Myocyte (in vitro differentiated cells): ENCODE measurements at places on chromosomes 12 and 14.
A peak's percentile ranks its signal among the peaks of the same experiment; 100 is the strongest.

- no peak for DNase-seq
Measured at GRCh38 chr12:7161811-7162210, 27.7 kb upstream of the PEX5 start.

GRCh38 chr12:79897617-79898016, 37.3 kb downstream of the PPP1R12A start:
- DNase-seq = peak; percentile 64

DNA sequence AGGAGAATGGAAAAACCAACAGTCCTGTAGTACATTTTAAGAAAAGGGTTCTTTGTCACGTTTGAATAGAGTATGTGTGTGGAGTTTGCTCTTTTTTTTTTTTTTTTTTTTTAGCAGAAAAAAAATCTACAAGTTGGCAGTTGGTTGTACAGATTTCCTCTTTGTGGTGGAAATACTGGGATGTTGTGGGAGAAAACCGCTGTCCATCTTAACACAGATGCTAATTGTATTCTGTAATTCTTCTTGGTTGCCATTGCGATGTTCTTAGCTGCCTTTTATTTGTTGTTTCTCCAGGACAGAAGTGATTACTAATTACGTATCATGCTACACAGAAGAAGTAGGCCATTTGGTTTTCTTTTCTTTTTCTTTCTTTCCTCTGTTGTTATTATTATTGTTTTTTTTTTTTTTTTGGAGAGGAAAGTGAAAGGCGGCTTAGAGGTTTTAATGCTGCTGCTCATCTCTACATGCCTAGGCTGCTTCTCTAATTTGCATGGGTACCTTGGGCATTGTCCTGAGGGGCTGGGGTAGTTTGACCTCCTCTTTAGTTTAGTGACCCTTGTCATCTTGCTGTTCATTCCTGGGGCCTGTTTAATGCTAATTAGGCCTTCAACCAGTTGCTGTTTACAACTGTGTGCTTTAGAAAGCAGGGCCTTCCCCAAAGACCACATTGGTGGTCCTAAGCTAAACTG, 94.7 kb downstream of the TMTC2 start:
- DNase-seq = no peak

DNA sequence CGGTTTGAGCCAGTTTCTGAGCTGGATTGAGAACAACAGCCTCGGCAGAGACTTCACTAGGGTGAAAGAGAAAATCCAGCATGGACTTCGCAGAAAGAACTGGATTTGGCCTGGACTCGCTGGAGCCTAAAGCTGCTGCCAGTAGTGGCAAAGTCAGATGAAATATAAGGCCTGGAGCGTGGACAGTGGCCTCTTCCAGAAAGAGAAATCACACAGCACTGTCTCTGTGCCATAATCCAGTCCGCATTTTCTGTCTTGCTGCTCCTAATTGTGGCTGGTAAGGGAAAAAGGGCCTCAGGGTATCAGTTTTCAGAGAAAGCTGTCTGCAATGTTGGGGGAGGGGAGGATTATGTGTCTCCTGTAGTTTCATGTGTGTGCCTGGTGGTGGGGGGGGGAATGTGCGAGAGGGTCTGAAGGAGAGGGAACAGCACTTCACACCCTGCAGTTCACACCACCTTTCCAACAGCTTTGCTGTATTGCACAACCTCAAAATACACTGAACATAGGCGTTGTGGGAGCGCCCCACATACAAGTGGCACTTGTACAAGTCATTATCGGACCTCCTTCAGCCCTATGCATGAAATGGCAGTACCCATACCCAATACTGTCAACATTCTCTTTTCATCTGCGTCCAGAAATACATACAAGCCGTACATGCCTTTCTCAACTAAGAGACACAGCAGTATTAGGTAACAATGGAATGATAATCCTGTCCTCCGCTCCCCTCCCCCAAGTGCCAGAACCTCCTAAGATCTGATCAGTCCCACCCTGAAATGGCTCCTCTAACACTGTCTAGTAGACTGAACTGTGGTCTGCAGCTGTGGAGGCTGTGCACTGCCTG, 107.5 kb upstream of the ATF7IP start:
- peak; percentile 99 for DNase-seq

DNA sequence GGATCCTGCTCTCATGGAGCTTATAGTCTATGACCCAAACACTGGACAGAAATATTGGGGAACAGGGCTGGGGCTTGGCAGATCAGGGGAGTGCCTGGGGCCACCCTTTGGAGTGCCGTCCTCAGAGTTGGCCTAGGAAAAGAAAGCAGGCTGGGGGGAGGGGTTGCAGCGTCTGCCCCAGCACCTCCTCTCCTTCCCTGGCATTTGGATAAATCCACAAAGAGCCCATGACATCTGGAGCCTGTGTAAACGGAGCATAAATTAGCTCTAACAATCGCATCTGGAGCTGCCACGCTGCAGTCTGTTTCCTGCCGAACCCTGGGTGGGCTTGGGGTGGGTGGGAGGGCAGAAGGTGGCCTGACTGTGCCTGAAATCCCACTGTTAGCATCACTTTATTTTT, 63.8 kb downstream of the MVK start:
- no peak for DNase-seq

- DNase-seq = peak; percentile 51
Measured at GRCh38 chr12:49909826-49910225, 6.1 kb upstream of the FAIM2 start.

DNA sequence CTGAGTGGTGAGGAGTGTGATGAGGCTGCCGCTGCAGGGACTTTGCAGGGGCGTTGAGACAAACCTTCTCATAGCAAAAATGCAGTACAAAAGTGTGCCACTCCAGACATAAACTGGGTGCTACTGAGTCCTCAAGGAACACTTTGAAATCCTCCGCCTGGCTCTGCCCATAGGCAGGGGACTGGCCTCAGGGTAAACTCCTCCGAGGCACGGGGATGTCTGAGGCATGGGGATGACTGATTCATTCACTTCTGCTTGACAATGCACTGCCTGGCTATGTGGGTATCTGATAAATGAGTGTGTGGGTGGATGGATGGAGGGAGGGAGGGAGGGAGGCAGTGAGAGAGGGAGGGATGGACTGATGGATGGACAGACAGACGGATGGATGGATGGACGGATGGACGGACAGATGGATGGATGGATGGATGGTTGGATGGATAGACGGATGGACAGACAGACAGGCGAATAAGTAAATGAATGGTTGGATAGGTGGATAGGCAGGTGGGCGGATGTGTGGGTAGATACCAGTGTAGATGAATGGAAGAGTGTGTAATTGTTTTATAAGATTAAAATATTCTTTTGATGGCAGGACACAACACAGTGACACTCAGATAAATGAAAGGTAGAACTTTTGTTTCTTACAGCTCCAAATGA, 2.1 kb upstream of the BDKRB2 start:
- DNase-seq = no peak

DNA sequence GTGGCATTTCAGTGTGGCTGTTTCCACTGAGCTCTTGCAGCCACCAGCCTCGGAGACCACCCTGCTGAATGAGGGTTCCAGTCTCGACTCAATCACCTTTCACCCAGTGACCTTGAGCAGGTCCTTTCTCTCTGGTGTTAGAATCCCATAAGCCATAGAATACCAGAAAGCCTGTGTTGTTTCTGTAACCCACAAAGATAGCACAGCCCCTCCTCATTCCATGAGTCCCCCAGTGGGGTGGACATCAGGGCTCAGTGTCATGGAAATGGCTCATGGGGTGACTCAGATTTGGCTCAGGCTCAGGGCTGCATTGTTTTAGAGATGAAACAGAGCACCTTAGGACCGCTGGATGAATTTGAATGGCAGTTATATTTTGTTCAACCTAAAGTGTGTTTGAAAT, 171.5 kb downstream of the PTPN11 start:
- DNase-seq = no peak

GRCh38 chr12:95193139-95193538, 24.1 kb downstream of the FGD6 start:
- no peak for DNase-seq

DNA sequence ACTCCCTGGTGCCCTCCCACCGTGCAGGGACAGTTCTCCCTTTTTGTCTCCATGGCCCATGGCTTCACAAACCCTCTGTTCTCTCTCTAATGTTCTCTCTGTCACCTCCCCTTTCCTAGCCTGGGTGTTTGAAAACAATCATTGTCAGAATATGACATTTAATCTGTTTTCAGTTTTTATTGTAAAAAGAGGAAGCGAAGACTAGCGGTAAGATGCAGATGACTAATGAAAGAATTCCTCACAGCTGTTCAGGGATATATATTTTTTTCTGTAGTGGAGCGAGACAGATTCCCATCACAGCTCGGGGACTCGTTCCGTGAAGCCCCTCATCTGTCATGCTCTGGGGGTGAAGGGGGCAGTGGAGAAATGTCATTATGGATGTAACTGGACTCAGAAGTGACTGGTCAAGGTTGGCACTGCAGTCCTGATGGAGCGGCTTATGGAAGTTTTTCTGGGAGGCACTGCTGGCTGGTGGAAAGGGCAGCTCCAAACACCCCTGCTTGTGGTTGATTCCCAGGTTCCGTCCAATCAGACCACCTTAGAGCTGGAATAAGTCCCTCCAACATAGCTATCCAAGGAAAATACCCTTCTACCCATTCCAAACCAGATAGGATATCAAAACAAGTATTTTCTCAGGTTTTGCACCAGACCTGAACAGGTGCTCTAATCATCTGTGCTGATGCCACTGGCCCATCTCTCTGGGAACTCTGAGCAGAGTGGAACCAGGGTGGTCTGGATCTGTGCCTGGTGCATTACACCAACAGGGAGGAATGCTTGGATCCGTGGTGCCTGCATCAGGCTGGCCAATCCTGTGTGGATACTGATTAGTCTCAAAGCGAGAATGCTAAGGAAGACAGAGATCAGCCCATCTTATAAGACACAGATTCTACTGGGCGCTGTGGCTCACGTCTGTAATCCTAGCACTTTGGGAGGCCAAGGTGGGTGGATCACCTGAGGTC, 84.7 kb downstream of the GPATCH2L start:
- peak; percentile 71 for DNase-seq

GRCh38 chr14:105332350-105332874, 17.9 kb downstream of the PACS2 start:
- DNase-seq = peak; percentile 93

DNA sequence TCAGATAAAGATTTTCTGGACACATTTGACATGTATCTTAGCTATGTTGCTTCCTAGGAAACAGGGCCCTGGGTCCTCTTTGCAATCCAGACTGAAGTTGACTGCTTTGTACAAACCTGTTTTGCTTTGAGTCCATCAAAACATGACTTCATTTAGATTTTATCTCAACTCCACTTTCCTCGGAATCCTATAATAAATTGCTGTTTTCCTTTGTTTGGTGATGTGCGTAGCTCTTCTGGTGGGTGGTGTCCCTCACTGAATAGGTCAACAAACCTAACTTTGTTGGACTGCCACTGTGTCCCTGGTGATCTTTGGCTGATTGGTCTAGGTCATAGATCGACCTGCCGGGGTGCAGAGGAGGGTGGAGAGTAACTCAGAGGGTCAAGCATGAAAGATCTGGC, 735 bp upstream of the P2RX7 start:
- DNase-seq = no peak

GRCh38 chr12:17809206-17809605, 280.8 kb downstream of the RERGL start:
- DNase-seq = no peak

DNA sequence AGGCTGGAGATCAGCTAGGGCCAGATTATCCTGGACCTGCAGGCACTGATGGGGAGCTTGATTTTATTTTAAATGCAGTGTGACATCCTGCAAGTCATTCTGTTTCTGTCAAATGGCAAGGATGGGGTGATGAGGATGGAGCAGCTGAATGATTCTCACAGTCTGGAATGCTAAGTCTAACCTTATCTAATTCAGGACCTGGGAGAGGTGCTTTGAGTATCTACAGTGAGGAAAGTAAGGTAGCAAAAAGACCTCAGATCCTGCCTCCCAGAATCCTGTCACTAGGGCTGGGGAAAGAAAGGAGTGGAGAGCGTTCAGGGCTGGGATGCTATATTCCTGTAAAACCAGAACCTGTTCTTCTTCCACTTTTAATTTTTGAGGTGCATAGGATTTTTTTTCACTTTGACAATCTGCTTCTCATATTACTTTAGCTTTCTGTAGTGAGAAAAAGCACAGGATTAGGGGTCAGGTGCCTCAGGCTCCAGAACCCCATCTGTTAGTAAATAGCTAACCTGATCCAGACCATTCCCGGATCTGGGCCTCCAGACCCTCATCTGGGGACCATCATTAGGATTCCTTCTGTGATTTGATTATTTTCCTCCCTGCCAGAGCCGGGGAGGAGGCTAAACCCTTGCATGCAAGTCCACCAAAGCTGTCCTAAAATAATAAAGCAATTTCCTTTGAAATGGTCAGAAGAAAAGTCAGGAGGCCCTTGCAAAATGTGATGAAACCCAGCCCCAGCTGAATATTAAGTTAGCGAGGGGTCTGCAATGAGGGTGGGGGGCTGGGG, 54.7 kb downstream of the ASCL1 start:
- DNase-seq = no peak

DNA sequence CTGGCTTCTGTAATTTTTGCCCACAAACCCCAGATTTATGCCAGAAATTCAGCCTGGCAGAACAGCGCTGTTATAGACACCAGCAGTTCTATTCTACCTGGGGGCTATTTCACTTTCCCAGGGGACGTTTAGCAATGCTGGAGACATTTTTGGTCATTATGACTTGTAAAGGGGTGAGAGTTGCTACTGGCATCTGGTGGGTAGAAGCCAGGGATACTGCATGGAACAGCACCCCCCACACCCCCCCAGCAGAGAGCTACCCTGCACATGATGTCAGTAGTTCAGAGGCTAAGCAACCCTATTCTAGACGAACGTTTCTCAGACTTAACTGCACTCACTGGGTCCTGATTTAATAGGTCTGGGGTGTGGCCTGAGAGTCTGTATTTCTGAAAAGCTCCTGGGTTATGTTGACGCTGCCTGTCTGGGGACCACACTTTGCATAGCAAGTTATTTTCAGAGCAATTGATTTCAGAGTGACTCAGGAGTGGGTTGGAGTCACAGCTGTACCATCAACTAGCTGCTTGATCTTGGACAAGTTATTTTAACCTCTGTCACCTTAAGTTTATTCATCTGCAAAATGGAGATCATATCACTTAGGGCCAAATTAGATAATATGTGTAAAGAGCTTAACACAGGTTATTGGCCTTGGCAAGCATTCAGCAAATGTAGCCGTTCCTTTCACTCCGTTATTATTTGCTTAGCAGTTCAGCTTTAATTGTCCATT, 48.5 kb downstream of the CHST11 start:
- DNase-seq = no peak

DNA sequence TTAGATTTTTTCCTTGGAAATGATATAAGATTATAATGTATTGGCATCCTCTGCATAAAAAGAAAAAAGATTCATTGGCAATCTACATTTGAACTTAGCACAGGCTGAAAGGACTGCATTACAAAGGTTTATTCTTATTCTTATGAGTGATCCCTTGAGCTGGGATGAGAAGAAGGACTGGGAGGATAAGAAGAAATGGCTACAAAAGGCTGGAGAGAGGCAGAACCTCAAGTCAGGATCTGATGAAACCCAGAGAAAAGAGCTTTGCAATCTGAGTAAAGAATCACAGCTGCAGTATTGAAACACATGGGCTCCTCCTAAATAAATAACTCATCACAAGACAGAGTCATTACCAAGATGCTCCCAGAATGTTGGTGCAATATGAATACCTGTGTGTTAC, 1635.4 kb upstream of the FLRT2 start:
- no peak for DNase-seq
